ENCODE measurements at places on chromosomes 1 and 21.

DNA sequence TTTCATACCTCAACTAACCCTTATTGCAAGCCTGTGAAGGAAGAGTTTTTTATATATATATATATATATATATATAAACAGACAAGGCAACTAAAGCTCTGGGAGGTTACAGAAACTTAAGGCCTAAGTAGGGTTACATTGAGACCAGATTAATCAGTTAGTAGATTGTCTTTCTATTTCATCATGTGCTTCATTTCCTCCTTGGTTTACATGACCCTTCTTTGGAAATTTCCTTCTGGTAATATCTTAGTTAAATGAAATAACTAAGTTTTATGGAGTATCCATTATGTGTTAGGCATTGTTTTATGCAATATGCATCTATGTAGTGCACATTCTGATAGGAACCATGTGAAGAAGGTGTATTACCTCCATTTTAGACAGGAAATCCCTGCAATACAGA, 112.7 kb downstream of the FGGY start:
- DNase-seq: no peak

GRCh38 chr1:43731867-43732531, 24.7 kb downstream of the ST3GAL3 start:
- DNase-seq: peak; percentile 17

DNA sequence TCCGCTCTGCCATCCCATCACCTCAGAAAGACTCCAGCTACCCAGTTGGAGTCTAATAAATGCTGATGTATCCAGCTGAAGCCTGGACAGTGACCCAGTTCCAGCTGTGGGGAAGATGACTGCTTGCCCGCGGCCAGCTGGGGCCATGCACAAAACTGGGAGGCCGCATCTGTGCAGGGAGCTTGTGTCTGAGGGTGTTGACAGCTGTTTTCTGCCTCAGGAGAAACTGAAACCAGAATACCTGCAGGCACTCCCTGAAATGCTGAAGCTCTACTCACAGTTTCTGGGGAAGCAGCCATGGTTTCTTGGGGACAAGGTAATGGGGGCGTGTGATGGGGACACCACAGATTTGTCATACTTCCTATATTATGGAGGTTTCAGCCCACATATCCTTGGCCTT, 3.2 kb downstream of the GSTM2 start:
- no peak for DNase-seq

- DNase-seq: peak; percentile 11
These were observed 6.6 kb upstream of the PIGC start for GRCh38 chr1:172450524-172450885.

GRCh38 chr1:236518322-236518721, 5.5 kb upstream of the LGALS8 start:
- no peak for DNase-seq

DNA sequence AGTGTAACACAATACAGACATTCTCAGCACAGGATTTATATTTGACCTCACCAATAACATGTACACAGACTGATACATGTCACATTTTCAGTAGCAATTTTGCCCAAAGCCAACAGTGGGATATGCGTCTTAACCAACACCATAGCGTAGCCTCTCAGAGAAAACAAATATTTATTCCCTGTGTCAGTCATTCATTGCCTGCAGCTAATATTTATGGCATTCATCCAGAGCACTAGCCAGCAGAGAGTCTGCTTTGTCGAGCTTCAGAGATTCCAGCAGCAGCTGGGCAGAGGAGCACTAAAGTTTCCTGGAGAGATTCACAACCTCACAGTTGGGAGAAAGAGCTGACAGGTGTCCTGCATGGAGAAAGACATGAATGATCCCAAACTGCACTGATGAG, 400.7 kb upstream of the DAB1 start:
- no peak for DNase-seq

- no peak for DNase-seq
These were observed 304.3 kb upstream of the PLD5 start for GRCh38 chr1:242828828-242829227.

- no peak for DNase-seq
These were observed 74.4 kb downstream of the CAMTA1 start for GRCh38 chr1:6859415-6860343.

GRCh38 chr1:41449326-41449921, 35.1 kb downstream of the EDN2 start:
- no peak for DNase-seq
